ENCODE measurements at places on chromosomes 3 and 15.

- DNase-seq, result no peak
These were observed 39.6 kb downstream of the FLNB start for GRCh38 chr3:58047826-58048225.

DNA sequence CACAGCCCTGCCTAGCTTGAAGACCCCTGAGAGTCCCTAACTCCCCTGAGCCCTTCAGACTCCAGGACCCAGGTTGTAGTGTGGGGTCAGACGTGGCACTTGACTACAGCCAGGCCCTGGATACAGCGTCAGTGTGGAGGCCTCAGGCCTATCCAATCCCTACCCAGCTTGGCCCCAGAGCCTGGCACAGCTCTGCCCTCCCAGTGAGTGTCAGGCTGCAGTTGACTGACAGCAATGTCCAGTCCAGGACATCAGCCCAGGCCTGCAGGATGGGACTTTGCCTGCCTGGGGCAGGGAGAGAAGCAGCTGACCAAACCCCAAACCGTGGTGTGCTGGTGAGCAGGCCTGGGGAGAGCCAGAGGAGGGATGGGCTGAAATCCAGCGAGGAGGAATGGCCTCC lies 27.3 kb downstream of the KLF13 start:
- no peak for DNase-seq

GRCh38 chr3:8954938-8955763 lies 8.1 kb downstream of the RAD18 start:
- no peak for DNase-seq

DNA sequence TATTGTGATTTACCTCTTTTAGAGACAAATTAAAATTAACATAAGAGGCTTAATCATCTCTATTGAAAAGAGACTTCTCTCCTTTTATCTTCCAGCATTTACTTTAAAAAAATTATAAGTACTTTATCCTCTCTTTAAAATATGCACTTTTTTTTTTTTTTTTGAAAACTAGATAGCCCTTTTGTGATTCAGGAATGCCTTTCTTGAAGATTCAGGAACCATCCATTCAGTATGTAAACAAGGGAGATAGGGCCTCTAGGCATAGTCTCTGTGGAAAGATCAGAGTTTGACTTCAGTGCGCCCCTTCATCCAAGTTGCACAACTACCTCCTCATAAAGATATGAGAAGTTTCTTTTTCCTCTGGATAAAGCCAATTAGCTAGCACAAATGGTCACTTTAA lies 1163.7 kb downstream of the SI start:
- no peak for DNase-seq

DNA sequence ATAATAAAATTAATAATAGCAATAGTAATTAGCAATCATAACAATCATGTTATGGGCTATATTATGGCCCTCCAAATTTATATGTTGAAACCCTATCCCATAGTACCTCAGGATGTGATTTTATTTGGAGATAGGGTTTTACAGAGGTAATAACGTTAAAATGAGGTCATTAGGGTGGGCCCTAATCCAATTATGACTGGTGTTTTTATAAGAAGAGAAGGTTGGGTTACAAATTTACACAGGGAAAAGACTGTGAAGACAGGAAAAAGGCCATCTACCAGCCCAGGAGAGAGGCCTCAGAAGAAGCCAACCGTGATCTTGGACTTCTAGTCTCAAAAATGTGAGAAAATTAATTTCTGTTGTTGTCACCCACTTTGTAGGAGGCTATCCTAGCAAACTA lies 353.1 kb downstream of the CHL1 start:
- no peak for DNase-seq

DNA sequence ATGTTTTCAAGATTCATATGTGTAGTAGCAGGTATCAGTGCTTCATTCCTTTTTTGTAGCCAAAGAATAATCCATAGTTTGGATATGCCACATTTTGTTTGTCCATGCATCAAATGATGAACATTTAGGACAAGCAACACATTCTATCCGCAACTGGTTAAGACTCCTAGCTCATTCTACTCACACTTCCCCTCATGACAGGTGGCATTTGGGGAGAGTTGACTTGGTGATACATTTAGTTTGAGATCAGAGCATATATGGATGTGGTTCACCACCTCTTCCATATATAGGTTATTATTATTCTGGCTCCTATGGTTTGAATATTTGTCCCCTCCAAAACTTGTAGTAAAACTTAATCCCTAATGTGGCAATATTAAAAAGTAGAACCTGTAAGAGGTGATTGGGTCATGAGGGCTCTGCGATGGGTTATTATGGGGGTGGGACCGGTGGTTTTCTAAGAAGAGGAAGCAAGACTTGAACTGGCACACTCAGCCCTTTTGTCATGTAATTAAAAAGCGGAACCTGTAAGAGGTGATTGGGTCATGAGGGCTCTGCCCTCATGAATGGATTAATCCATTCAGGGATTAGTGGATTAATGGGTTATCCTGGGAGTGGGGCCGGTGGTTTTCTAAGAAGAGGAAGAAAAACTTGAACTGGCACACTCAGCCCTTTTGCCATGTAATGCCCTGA lies 75.3 kb upstream of the HRH1 start:
- no peak for DNase-seq

- DNase-seq, result no peak
These were observed 511.1 kb upstream of the UBE2E2 start for GRCh38 chr3:22691856-22692628.

GRCh38 chr15:40354408-40355171 lies 3.4 kb upstream of the DISP2 start:
- DNase-seq, result no peak

DNA sequence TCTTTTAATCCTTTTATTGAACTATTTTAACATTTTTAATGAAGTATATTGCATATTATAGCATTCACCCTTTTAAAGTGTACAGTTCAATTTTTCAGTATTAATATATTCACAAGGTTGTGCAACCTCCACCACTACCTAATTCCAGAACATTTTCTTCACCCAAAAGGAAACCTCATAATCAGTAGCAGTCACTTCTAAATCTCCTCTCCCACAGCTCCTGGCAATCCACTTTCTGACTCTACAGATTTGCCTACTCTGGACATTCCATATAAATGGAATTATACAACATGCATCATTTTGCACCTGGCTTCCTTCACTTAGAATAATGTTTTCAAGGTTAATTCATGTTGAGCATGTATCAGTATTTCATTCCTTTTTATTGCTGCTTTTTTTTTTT lies 55.0 kb upstream of the HRH1 start:
- DNase-seq, result no peak

DNA sequence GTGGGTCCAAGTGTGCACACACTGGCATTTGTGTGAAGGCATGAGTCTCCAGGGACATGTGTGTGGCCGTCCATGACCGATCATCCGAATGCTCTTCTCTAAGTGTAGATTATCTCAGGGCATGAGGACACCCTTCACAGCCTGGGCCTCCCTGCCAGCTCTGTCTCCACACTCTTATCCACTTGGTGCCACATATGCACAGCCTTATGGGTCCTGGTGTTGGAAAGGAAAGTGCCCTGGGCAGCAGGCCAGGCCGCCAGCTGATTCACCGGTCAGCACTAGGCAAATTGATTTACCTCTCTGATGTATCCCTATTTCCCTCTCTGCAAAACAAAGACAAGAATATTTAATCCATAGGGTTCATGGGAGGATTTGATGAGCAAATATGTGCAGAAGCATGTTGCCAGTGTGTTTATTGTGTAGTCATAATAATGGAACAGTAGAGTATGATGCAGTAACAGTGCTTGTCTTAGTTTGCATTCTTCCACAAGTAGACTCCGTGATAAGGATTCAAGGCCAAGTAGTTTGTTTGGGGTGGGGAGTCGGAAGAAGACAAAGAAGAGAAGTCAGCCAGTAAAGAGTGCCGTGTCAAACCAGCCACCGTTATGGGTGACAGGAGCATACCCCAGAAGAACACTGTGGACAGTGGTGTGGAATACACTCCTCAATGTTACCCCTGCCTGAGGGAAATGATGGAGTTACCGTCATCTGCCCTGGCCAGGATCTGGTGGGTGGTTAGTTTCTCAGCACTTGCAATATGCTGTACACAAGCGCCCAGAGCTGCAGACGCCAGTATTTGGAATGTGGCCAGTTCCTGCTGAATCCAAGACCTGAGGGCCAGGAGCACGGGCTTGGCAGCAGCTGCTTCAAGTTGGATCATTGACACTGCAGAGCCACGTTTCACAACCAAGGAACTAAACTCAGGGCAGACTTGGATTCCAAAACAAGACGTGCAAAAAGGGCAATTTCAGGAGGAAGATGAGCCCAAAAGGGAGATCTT lies 85.1 kb downstream of the MTHFS start:
- DNase-seq, result peak; percentile 80

GRCh38 chr3:116833202-116833601 lies 123.6 kb downstream of the TUSC7 start:
- DNase-seq, result no peak

DNA sequence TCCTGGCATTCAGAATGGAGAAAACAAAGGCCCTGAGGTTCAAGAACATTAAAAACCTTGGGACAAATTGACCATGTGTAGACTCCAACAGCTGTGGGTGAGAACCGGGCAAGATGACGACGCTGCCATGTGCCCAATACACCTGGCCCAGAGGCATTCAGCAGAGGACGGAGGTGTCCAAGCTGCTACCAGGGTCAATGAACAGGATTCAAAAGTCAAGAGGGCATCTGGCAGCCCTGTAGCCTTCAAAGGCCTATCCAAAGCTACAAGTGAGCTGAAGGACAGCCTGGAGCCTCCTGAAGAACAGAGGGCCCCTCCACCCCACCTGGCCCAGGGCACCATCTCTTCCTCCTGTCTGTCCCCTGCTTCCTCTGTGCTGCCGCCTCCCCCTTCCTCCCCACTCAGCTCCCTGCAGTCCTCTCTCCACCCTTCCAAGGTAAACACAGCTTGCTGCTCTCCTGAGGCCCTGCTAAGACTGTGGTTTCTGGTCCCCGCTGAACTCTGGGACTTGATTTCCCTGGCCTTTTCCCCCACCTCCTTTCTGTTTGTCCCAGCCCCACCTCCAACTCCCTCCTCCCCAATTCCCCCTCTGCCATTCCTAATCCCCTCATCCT lies 57.5 kb downstream of the HMCES start:
- DNase-seq, result no peak

GRCh38 chr15:31060429-31061140 lies 40.9 kb downstream of the TRPM1 start:
- peak; percentile 79 for DNase-seq

- DNase-seq, result peak; percentile 46
These were observed 154.5 kb downstream of the FOXP1 start for GRCh38 chr3:71428841-71429596.

DNA sequence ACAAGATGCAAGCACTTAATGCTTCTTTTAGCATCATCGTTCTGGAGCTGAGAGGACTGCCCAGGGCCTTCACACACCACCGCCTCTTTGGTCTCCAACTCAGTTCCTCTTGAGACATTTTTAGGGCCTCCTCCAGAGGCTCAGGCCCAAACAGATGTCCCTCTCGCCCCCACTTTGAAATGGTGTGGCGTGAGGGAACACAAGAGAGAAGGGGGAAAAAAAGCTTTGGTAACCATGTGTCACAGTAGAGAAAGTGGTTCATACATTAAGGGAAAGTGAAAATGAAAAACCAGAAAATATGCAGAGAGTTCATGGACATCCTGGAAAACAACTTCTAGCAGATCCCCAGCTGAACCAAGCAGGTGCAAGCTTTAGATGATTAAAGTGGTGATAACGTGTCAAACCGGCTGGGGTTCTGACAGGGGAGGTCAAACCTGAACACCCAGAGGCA lies 33.1 kb upstream of the FOXP1 start:
- no peak for DNase-seq

GRCh38 chr3:149004622-149005021 lies 13.3 kb downstream of the GYG1 start:
- no peak for DNase-seq

DNA sequence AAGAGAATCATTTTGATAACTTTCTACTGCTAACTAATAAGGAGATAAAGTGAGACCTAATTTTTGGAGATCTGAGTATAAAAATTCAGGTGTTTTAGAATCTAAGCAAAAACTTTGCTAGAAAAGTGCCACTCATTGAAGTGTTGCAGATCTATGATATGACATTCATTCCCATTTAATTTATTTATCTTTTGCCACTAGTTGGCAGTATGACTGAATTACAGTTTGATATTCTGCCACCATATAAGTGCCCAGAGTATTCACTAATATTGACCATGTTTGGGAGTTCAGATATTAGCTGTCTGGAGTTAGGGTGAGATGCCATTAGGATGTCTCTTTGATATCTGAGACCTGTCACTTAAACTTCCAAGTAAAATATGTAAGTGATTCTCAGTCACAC lies 251.3 kb upstream of the GBE1 start:
- no peak for DNase-seq

- no peak for DNase-seq
These were observed 3.5 kb downstream of the B3GALNT1 start for GRCh38 chr3:161101609-161102008.

DNA sequence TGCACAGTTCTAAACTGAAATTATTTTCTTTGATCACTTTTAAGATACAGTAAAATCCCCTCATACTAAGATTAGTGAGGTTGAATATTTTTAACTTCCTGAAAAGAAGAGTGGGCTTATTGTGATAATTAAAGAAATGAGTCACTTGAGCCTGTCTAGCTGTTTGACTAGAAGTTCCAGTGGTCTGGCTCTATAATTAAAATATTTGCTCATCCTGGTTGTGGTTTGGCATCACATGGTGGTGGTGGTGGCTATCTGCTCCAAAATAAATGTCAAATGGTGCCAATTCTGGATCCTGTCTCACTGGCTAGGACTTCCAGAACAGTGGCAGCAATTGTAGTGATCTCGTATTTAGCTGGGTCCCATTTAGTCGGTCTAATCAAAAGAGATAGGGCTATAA lies 8.6 kb upstream of the TEX9 start:
- DNase-seq, result no peak

GRCh38 chr3:104909721-104910120 lies 457.0 kb upstream of the ALCAM start:
- DNase-seq, result no peak

GRCh38 chr3:23209747-23210487 lies 6.8 kb downstream of the UBE2E2 start:
- DNase-seq, result no peak

- DNase-seq, result no peak
These were observed 457.2 kb downstream of the RAP2B start for GRCh38 chr3:153619268-153619667.

- no peak for DNase-seq
These were observed 15.8 kb downstream of the ABHD17C start for GRCh38 chr15:80710635-80711554.

DNA sequence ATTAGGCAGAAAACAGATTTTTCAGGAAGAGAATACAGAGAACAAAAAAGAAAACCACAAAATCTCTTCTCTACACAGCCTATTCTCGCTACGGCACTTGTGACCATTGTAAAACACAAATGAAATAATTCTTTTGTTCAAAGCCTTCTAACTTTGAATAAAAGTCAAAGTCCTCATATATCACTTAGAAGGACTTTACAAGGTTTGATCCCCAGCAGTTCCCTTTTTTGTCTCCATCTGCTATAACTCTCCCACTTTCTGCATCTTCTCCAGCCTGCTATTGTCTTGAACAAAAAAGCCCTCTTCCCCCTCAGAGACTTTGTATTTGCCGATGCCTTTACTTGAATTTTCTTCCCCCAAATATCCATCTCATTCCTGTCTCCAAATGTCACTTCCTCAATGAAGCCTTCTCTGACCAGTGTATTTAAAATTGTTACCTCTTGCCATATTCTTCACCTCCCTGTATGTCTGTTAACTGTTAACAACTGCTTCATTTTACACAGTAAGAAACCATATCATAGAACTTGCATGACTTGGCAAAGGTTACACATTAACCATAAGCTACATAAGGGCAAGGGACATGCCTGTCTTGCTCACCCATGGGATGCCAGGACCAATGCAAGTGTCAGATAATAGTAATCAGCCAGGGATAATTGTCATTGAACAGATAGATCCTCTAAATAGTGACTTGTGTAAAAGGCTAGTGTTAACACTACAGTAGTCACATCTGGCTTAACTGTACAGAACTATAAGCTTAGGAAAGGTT lies 122.4 kb downstream of the CBLB start:
- DNase-seq, result no peak

GRCh38 chr15:53378096-53378800 lies 381.2 kb downstream of the WDR72 start:
- no peak for DNase-seq

Data from mucosa of gallbladder (tissue), 1 donor.